ENCODE measurements at places on chromosomes 1 and 21.

GRCh38 chr1:42927920-42928505, 30.7 kb downstream of the SLC2A1 start:
- DNase-seq, result no peak

DNA sequence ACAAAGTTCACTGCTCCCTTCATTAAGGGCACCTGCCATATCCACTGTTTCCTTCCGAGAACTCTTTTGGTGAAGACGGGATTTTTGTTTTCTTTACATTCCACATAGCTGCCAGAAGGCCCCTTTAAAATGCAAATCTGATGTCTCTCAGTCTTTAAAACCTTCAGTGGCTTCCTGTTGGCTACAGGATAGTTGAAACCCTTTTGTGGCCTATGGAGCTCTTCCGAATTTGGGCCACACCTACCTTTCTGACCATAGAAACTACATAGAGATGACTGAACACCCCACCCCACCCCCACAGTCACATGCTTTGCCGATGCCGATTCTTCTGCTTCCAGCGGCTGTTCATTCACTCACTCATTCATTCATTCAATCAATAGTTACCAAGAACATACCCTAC, 502.6 kb downstream of the KIF26B start:
- no peak for DNase-seq

GRCh38 chr1:242522304-242522945, 2.1 kb downstream of the PLD5 start:
- no peak for DNase-seq

GRCh38 chr1:35856964-35857363, 26.0 kb upstream of the AGO1 start:
- no peak for DNase-seq

GRCh38 chr1:196305216-196305615, 303.0 kb downstream of the KCNT2 start:
- DNase-seq, result no peak

DNA sequence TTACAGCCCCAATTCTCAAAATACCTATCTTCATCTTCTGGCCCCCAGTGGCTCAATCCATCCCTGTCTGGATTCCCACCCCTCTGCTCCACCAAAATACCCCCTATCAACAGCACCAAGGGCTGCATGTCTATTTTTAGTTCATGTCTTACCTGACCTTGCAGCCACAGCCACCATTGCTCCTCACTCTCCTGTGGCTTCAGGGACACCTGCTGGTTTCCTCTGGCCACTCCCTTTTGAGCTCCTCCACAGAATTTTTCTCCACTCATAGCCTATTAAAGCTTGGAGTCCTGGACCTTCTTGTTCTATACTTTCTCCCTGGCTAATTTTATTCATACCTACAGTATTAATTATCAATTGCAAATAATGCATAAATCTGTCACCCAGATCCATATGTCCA, 125.3 kb upstream of the NGF start:
- DNase-seq, result no peak

DNA sequence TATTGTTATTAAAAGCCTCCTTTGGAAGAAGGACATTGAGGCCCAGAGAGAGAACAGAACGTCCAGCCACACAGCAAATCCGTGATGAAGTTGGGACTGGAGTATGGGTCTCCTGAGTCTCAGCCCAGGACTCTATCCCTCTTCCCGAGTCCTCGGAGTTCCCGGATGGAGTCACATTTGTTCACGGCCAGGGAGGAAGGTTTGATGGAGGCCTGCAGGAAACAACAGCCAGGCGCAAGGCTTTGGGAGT, 357 bp upstream of the TXLNA start:
- no peak for DNase-seq

DNA sequence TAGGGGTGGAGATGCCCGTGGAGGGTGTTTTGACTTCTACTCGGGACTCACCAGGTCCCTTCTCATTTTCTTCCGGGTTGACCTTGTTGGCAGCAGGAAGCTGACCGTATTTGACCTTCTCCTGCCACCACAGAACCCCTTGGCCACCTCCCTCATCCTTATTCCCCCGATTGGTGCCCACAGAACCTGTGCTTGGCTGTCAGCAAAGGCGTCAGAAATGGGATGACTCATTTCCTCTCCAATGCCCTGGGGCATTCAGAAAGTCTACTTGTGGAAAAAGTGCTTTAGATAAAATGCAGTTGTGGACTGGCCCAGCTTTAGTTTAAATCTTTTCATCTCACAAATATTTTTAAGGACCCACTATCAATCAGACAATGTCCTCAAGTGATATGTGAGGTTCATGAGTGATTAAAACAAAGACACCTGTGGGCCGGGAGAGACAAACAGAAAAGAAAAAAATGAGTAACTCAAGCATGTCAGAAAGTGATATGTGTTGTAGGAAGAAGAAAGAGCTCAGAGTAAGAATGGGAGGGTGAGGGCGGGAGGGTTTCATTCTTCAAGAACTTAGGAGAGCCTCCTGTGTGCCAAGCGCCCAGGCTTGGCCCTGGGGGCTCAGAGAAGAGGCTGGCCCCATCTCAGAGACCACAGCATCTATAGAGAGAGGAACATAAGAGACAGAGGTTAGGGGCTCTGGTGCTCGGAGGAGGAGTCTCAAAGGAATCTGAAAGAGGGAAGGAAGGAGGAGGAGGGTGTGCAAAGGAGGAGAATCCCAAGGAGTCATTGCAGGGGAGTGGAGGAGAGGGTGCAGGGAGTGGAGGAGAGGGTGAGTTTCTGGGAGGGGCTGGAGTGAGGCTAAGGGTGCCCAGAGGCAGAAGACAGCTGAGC, 221.6 kb upstream of the VAMP3 start:
- no peak for DNase-seq

DNA sequence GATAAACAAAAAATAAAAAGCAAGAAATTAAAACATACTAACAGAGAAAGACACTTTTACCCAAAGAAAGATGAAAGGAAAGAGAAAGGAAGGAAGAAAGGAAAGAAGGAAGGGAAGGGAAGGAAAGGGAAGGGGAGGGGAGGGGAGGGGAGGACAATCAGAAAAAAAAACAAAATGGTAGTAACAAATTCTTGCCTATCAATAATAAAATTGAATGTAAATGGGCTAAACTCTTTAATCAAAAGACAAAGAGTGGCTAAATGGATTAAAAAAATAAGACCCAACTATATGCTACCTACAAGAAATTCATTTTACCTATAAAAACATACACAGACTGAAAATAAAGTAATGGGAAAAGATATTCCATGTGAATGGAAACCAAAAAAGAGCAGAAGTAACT, 372.9 kb upstream of the NFIA start:
- DNase-seq, result no peak

DNA sequence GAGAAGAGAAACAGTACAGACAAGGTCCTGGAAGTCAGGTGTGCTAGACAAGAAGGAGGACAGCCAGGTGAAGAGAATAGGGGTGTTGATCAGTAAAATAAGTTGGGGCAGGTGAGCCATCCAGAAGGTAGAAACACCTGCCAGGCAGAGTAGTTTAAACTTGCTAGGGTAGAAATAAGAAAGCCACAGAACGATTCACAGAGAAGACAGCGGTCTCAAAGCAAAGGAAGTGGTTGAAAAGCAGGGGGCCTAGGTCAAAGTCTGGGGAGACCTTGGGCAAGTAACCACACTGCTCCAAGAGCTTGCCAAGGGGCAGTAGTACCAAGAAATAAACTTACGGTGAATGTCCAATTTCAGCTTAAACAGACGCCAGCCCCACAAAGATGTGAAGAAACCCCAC, 116.6 kb upstream of the PROX1 start:
- DNase-seq, result no peak
